ENCODE measurements at places on chromosomes 13 and 19.

- peak; percentile 87 for DNase-seq
Measured at GRCh38 chr13:43303033-43303729, 279.8 kb downstream of the DNAJC15 start.

DNA sequence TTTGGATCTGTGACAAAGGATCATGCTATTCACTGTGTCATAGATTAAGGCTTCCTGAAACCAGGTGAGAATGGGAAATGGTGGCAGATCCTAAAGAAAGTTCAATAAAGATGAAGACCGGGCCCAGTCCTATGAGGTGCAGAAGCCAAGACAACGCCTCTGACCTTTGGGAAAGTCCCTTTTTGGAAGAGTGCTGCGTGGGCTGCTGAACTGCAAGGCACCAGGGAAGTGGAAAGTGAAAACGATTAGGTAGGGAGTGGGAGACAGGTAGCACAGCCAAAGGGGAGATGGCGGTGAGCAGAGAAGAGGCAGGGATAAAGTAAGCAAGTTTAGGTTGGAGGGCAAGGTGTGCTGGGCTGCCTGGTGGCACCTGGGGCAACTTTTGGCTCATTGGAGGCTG lies 16.3 kb downstream of the MBNL2 start:
- DNase-seq, result no peak

GRCh38 chr13:41276824-41277223 lies 13.4 kb upstream of the MTRF1 start:
- no peak for DNase-seq

DNA sequence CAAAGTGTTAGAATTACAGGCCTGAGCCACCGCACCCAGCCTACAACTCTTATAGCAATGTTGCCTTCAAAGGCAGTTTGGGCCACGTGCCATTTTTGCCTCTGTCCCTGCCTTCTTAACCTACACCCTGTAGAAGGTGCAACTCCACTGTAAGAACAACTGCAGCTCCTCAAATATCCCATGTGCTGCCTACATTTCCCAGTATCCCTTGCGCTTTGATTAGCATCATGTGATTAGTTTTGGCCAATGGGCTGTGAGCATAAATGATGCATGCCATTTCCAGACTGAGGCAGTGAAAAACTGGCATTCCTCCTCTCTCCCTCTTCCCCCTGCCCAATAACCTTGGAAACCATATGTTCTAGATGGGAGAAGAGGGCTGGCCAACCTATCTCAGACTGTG lies 75.2 kb upstream of the MRI1 start:
- peak; percentile 42 for DNase-seq

GRCh38 chr19:16398530-16399249 lies 73.1 kb downstream of the EPS15L1 start:
- DNase-seq, result no peak

DNA sequence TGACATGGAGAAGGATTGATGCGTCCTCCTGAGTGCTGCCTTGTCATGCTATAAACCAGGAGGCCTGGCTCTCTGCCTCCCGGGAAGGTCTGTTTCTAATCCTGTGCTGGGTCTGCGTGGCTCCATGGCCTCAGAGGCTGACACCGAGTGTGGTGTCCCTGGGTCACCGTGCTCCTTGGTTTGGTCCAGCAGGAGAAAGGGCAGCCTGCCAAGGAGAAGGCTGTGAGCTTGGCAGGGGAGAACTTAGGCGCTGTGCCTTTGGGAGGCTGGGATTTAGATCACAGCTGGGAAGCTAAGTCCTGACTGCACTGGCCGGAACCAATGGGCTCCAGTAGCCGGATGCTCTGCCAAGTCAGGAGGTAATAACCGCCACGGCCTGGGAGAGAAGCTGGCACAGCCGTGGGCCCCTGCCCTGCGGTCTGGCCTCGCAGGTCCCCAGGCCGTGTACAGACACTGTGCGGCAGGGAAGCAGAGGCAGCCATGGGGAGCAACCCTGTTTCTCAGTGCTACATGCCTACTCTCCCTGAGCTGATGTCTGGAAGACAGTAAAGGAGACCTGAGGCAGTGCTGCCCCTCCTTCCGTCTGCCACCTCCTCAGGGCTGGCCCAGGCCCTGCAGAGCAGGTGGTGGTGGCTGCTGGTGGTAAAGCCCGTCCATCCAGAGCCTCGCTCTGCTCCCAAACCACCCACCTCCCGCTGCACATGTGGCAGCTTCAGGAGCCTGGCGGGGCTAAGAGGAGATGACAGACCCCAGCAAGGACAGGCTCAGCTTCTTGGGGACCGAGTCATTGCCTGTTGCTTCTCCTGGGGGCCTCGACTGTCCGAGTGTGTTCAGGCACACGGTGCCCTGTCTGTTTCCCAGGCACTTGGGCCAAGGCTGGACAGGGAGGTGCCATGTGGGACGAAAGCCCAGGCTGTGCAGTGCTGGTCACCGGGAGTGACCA lies 44.9 kb downstream of the C13orf46 start:
- DNase-seq, result no peak

GRCh38 chr13:25281193-25281934 lies 5.9 kb downstream of the MTMR6 start:
- DNase-seq, result no peak

DNA sequence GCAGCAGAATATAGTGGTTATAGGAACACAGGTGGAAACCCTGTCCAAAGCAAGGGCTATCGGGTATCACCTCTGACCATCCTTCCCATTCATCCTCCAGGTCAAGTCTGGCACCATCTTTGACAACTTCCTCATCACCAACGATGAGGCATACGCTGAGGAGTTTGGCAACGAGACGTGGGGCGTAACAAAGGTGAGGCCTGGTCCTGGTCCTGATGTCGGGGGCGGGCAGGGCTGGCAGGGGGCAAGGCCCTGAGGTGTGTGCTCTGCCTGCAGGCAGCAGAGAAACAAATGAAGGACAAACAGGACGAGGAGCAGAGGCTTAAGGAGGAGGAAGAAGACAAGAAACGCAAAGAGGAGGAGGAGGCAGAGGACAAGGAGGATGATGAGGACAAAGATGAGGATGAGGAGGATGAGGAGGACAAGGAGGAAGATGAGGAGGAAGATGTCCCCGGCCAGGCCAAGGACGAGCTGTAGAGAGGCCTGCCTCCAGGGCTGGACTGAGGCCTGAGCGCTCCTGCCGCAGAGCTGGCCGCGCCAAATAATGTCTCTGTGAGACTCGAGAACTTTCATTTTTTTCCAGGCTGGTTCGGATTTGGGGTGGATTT lies 2.1 kb upstream of the RAD23A start:
- no peak for DNase-seq

All from SK-N-DZ (cell line).